ENCODE measurements at places on chromosomes 2 and 18.

DNA sequence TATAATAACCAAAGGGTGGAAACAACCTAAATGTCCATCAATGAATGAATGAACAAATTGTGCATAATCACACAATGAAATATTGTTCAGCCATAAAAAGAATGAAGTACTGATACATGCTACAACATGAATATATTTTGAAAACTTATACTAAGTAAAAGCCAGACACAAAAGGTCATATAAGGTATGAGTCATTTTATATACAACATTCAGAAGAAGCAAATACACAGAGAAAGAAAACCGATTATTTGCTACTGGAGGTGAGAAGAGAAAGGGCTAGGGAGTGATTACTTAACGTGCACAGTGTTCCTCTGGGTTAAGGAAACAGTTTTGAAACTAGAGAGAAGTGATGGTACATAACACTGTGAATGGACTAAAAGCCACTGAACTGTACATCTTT, 105.3 kb downstream of the GORASP2 start:
- no peak for DNase-seq

- DNase-seq, result no peak
Measured at GRCh38 chr2:120661551-120661950, 74.1 kb upstream of the GLI2 start.

DNA sequence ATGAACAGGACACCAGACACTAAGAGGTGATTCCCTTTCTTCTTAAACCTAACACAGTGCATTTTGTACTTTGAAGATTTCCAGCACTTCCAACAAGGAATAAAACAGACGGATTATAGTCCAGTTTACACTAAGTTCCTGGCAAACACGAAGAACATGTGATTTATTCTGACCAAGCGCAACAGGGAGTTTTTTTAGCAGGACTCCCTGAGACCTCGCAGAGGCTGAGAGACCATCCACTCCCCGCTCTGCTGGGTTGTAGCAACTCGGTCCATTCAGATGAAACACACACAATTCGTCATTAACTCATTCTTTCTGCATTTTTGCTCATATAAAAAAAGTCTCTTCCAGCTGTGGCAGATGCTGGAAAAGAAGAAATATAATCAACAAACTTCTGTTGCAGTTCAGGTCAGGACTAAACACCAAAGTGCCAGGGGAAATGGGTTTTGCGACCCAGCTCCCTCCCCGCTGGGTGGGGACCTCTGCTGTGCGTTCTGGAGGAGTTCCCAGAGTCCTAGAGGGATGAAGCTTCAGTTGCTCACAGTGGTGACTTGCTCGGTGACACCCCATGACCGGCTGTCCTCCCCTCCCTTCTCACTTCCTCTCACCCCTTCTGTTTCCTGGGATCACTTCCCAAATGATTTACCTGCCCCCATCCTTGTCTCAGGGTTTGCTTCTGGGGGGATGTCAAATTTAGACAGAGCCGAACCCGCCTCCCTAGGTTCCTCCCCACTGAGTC, 52.5 kb downstream of the KCNF1 start:
- no peak for DNase-seq

DNA sequence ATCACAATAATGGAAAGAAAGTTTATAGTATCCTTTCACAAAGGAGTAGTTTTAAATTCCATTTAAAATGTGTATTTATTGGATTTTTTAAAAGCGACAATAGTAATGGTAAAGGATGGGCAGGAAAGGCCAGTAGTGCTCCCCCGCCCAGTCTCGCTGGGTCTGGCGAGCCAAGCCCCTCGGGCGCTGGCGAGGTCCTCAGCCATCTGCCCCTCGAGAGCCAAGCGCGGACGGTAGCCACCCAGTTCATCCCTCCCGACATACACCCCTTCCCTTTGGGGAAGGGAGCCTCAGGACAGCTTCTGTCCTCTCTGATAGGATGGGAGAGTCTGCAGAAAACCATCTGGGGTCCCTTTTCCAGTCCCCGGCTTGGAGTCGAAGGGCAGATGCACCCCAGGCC, 45.2 kb downstream of the BOLA3 start:
- DNase-seq, result no peak

DNA sequence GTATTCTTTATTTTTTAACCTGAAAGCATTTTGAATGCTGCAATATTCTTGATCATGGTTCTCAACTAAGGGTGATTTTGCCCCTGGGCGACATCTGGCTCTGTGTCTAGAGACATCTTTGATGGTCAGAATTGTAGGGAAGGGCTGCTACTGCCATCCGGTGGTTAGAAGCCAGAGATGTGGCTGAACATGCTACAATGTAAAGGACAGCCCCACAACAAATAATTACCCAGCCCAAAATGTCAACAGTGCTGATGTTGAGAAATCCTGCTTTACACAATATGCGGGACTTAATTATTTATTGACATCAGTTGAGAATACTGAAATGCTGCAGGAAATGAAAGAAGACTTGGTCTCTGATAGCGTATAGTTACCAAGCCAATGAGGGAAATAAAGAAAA, 37.5 kb upstream of the SERPINB2 start:
- DNase-seq, result no peak

DNA sequence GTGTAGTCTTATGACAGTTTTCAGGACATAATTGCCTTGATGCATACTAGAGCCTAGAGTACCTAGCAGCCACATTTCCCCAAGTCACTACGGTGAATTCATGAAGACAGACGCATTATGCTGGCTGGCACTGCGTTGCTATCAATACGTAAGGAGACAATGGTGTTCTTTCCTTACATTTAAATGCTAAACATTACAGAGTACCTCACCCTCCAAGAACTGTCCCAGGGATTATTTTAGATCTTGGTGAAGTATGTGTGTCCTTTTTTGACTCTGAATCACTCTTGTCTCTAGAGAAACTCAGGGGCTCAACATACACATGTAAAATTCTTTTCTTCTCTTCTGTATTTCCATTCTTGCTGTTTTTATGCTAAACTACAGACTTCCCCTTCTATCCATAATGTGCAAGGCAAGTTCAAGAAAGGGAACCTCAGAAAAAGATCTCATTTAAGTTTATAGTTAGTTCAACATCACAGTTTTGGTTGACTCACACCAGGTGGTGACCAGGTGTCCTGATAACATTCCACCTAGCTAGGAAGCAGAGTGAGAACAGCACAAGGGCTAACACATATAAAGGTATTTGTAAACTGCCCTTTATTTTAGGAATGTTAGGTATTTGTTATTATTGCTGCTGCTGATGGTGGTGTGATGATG, 212.4 kb upstream of the HNRNPA3 start:
- DNase-seq, result no peak

DNA sequence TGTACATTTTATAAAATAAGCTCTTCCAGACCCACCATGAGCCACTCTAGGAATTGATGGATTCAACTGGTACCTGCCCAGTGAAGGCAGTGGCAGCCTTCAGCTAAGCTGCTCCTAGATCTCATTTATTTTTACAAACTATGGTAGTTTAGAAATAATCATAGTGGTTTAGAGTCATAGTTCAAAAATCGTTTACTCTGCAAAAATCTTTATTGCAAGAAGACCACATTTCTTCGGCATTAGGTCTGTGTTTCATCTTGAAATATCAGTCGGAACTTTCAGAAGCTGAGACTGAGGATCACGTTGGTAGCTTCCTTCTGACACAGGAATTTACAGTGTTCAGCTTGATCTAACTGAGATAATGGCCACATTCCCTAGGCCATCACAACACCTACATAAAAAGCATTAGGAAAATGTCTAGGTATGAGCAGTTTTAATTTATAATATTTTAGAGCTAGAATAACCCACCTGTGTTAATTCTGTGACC, 206.2 kb upstream of the PID1 start:
- no peak for DNase-seq

- no peak for DNase-seq
Measured at GRCh38 chr2:121237980-121238665, 46.9 kb downstream of the TFCP2L1 start.

DNA sequence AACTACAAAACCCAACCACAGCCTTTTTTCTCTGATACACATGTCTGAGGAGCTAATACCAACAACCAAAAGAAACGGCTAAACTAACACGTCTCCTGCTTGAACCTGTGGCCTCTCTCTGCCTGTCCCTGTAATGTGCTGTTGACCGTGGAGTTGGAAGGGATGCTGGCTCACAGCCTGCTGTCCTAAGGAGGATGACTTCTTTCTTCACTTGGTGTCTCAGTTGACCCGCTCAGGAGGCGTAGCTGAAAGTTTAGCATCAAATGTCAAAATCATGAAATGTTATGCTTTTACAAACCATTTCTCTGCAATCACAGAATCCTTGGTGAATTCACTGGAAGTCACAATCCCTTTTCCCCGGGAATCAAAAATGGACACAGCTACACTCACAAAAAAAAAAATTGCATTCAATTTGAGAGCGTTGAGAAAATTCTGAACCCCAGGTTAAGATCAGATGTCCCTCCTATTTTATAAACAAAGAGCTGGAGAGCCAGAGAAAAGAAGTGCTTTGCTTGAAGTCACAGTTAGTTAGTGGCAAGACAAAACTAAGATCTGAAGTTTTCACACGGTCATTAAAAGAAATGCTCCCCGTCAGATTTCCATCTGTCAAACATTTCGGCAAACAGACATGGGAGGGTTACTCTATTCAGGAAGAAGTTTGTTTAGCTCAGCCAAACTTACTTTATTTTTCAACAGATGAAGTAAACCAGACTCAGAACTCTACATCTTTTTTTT, 74.3 kb downstream of the IRS1 start:
- DNase-seq, result no peak

DNA sequence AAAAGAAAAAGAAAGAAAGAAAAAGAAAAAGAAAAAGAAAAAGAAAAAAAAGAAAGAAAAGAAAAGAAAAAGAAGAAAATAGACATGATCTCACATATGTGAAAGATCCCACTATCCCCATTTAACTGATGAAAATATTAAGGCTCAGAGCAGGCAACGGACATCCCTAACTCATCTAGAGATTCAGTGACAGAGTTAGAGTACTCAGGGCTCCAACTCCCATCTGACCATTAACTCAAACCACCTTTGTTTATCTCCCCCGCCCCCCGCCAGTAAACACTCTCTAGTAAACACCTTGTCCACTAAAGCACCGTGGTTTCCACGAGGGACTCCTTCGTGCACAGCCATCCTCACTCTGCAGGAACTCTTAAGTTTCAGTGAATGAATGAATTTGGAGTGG, 142.9 kb downstream of the TGIF1 start:
- DNase-seq, result no peak

GRCh38 chr2:2232167-2232566, 98.9 kb downstream of the MYT1L start:
- no peak for DNase-seq

- no peak for DNase-seq
Measured at GRCh38 chr2:215423234-215423633, 12.6 kb downstream of the FN1 start.
